ENCODE measurements at places on chromosomes 6 and 20.

DNA sequence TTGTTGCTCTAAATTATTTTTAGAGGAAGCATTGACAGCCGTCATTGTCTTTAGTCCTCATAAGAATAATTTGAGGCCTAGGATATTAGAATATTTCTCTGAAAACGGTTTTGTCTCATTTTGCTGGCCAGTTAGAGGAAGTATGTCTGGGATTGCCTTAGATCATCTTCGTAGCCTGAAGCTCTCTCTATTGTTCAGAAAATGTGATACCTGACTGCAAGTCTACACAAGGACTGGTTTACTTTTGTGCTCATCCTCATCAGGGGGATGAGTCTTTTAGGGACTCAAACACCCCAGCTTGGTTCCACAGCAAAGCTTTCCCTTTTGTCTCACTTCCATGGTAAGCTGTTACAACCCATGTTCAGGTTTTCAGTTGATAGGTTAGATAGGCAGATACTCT is 141.8 kb downstream of the FARS2 start:
- DNase-seq = no peak

DNA sequence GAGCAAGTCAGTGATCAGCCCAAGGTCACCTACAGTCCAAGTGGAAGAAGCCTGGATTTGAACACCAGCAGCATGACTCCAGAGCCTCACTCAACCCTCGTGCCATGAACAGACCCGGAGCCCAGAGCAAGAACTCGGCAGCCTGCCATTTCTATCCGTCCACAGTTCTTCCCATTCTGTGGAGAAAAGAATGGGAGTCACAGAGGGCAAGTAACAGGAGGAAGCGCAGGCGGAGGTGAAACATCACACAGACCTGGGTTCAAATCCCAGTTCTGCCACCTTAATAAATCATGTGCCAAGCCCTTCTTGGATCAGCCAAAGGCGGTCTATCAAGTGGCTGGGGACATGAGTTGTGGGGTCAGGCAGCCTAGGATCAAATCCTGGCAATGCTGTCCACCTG is 4.3 kb downstream of the PREX1 start:
- DNase-seq = no peak

DNA sequence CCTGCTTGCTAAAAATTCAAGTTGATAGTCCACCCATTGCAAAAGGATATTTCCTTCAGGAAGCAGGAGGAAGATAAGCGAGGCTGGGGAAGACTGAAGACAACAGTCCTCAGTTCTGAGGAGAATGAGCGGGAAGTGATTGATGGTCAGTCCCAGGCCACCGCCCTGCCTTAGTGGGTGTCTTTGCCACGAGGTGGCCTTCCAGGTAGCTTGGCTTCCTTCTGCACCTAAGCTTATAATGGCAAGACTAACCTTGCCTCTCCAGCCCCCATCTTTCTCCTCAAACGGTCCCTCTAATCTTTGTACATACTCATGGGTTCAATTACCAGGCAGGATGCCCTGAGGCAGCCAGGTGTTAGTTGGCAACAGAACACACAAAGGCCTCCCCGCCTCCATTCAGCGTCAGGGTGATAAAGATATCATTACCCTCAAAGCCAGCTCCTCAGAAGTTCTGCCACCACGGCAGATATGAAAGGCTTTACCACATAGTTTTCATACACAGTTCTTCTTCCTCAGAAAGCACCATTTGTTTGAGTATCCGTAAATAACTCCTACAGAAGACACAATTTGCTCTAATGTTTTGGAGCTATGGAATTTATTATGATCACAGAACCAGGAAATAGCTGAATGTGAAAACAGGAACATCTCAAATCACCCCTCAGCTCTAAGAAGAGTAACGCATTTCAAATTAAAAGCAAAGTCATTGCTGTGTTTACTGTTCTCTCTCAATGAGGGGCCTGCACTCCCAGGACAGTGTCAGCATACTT is 249.4 kb downstream of the ATXN1 start:
- peak; percentile 30 for DNase-seq

- no peak for DNase-seq
These were observed 85.4 kb downstream of the THBS2 start for GRCh38 chr6:169168302-169168630.

DNA sequence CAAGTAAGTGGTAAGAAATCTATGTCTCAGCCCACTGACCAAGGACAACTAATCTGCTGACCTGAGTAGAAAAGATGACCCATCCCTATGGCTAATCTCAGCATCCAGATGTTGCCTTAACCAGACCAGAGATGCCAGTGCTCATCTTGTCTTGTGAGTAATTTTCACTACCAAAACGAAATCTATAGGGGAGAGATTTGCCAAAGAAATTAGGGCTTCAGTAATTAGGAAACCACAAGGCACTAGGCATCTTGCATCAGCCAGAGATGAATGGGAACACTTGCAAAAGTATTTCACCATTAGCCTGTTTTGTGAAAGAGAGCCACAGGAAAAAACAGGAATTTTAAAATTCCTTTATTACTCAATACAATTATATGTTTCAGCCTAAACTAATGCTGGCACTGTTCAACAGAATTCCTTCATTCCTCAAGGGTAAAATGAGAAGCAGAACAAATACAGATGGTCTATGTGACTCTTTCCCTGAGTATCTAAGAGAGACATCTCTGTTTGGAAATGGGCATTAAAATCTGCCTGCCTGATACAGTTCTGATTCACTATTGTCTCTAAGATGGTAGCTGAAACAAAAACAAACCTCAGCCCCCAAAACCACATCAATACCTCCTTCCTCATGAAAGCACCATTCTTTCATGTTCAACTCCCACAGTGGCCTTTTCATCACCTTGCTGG is 87.8 kb downstream of the GMDS start:
- DNase-seq = peak; percentile 15

- no peak for DNase-seq
These were observed 25.6 kb downstream of the CDH22 start for GRCh38 chr20:46282669-46283068.

DNA sequence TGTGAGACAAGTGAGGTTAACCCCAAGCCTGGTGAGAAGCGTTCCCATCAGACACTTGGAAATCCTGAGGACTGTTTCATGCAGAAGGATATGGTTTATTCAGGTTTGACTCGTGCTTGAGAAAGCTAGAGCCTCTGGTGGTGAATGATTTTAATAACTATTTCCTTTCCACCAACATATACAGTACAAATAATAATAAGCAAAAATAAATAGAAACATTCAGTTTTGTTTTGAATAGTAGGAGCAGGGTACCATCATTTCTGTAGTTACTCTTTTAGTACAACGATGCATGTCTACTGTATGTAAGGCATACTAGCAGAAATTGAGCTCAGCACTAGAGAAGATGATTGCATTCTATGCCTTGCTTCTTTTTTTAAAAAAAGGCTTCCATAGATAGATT is 33.5 kb downstream of the PLG start:
- DNase-seq = no peak

DNA sequence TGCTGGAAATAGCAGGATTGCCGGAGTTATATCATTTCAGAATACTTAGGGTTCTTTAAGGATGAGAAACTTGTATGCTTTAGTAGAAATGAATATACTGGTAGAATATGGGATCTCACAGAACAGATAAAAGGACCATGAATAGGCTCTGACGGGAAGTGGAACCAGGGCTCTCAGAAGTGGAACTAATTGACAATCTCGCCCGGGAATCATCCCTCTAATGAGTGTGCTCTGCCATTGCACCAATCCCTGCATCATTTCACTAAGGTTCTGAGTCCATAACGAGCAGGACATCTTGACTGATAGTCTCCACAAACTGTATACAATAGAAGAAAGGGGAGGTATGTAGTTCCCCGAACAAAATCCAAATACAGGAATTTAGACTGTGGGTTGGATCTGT is 150.1 kb downstream of the COL9A1 start:
- DNase-seq = no peak

- DNase-seq = no peak
These were observed 66.7 kb downstream of the GCNT2 start for GRCh38 chr6:10587656-10588406.

DNA sequence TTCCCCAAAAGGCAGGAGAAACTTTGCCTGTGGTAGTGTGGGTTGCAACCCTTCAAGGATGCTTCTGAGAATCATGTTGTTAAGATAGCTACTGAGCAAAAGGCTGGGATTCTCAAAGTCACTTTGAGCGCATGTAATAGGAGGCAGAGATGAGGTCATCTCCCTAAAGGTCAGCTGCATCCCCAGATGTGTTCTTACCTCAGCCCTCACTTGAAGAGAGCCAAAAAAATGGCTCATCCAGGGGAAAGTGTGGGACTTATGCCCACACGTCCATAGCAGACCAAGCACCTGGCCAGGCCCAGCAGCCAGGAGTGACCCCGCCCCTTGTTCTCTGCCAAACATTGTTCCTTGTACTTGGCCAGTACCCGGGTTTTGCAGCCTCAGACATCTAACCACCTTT is 187.0 kb upstream of the BMP2 start:
- DNase-seq = no peak

GRCh38 chr20:62624325-62624690 is 18.0 kb upstream of the SLCO4A1 start:
- no peak for DNase-seq

- no peak for DNase-seq
These were observed 43.4 kb upstream of the HINT3 start for GRCh38 chr6:125913145-125913544.

DNA sequence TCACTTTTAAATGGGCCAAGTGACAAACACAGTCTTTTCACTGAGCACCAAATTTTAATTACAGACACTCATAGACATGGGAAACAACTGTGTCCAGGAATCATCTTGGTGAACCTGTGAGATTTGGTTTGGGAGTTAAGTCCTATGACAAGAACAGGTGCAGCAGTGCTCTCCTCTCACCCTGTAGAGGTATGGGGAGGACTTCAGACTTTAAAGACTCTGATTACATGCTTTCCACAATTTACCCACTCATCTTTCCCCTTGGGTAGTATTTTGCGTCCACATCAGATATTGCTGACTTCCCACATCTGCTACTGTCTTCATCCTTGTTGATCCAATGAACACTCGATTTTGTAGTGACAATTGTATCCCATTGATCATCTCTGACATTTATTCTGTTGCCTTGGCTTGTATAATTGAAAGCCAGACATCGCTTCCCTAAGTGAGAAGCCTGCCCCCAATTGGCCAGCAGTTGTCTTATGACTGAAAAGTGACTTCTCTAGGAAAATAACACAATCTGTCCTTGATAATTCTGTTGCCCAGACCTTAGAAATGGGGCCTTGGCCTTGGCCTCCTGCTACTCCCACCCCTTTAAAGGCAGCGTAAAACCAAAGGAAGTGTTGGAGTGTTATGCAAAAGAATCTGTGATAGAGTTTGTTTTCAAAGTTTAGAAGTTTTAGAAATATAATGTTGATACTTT is 40.0 kb downstream of the TXLNB start:
- no peak for DNase-seq

DNA sequence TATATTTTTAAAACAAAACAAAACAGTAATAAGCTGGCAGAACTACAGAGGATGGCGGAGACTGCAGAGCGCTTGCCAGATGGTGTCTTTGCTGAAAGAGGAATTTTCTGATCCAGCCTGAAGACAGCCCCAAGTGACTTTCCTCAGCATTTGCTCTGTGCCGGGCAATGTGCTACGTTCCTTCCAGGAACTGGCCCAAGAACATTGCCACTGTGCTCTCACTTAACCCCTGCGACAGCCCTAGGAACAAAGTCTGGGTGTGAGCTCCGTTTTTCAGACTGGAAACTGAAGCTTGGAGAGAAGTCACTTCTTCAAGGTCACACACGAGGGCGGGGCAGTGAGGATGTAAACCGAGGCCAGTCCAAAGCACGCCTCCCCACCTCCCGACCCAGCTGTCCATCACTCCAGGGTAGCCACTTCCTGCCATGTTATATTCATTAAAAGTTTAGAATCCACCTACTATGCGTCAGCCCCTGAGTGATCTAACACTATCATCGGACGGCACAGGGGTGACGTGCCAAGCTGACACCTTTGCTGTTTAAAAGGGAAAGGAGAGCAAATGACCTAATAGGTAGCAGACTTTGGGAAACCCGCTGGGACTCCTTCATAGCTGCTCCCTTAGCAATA is 22.3 kb upstream of the BMP7 start:
- no peak for DNase-seq

DNA sequence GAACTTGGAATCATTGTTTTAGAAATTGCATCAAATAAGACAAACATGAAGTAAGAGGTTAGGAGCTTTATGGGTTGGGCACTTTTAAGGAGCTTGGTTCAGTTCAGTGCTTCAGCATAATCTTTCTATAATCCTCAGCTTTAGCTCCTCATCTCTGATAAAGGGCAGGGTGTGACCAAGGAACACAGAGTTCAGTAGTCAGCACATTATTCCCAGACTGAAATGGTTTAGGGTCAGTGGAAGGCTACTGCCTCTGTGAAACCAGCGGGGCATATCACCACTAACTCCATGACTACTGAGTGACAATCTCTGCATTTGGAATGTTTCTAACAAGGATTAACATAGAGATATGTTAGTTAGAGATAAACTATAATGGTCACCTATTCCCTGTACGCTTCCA is 36.9 kb downstream of the CRYBG1 start:
- DNase-seq = no peak

GRCh38 chr20:9581509-9581908 is 67.1 kb downstream of the LAMP5 start:
- DNase-seq = no peak

DNA sequence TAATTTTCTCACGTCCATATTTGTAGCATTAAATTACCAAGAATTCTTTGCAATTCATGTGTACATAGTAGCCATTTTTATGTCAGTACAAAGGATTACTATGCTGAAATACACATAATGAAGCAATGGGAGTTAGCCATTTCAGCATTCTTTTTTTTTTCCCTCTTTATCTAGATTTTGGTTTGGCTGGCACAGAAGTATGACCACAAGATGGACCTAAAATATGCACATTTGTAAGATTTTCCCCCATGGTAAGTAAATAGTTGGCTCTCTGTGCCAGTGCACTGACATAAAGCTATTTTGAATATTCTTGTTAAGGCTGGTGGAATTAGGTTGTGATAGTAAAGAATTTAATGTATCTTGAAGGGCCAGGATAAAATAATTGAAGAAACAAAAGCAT is 486.1 kb upstream of the BTBD3 start:
- DNase-seq = no peak

- DNase-seq = no peak
These were observed 939.5 kb downstream of the EPHA7 start for GRCh38 chr6:92479831-92480230.

Data from T-helper 2 cell treated with Interferon-gamma antibody and Interleukin-4, amounts not matched to agents 5 μg/mL and 100 μg/mL, for 36 hours (primary cell).